ENCODE measurements at places on chromosomes 1 and 21.

GRCh38 chr1:223771814-223772770, 59.8 kb downstream of the CAPN2 start:
- no peak for DNase-seq

DNA sequence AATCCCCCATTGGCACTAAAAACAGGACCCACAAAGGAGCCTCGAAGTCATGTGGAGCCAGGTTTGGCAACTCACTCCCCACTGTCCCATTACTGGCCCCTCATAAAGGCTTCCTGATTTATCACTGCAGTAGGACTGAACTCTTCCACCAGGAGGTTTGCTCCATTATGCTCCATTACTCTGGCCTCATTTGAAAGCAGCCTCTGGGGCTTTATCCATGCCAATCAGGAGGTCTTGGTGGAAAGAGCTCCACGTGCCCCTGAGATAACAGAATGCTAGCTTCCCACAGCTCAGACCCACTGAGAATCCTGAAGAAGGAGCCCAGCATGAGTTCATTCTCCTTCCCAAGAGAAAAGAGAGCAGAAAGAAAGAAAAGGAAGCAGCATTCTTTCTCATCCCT, 76.4 kb downstream of the HIVEP3 start:
- DNase-seq: no peak

GRCh38 chr1:27785781-27786455, 12.9 kb downstream of the STX12 start:
- no peak for DNase-seq

DNA sequence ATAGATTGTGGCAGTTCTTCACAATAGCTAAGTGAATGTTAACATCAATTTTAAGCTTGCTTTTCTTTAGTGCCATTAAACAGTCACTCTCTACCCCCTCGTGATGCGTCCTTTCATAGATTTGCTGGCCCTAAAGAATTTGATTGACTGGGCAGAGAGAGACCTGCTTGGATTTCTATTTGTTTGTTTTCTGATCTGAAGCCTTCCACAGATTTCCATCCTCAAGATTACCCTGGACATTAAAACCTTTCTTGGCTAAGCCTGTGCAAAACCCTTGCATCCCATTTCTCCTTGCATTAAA, 17.8 kb downstream of the C1orf21 start:
- no peak for DNase-seq

DNA sequence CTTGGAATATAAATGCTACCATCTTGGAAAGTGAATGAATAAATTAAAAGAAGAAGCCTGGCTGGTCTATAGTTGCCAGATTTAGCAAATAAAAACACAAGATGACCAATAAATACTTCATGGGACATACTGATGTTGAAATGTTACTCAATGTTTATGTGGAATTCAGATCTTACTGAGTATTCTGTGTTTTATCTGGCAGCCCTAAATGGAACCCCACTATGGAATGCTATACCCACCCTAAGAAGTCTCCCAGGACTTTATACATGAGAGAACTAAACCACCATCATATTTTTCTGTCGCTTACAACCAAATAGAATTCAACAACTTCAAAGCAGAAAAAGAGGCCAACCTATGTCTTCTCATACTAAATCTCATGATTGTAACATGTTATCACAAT, 177.6 kb upstream of the HMCN1 start:
- no peak for DNase-seq

DNA sequence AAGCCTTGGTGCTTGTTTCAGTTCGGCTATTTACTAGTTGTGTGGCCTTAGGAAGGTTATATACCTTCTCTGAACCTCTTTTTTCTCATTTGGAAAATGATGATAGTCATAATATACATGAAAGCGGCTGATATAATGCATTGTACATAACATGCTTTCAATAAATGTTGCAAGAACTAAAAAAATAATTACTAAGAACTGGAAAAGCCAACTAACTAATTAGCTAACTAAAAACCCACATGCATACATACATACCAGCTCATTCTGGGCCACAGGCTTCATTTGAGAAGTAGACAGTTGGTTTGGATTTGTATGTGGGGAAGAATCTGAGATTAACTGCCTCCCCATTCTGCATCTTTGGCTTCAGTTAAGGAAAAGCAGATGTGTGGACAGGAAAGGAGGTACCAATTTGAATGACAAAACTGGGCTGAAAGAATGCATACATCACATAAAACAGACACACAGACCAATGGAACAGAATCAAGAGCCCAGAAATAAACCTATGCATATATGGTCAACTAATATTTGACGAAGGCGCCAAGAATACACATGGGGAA, 217.9 kb downstream of the TM2D1 start:
- no peak for DNase-seq

GRCh38 chr1:19635646-19636045, 8.5 kb upstream of the NBL1 start:
- DNase-seq: no peak

DNA sequence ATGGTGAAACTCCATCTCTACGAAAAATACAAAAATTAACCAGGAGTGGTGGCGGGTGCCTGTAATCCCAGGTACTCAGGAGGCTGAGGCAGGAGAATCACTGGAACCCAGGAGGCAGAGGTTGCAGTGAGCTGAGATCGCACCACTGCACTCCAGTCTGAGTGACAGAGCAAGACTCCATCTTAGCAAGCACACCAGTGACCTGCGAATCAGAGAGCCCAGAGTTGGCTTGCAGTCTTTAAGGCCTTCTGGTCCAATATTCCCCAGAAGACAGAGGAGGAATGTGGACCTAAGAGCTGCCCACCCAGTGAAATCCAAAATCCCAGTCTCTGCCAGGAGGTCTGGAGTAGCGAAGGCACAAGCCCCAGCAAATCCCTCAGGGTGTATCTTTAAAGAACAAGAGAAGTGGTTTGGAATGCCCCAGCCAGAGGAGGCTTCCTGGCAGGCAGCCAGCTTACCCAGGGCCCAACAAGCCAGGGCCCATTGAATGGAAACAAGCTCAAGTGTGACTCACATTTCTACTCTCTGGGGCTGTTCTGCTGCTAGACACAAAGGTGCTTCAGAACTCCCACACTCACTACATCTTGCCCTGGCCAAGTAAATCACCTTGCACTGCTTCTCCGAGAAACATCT, 23.9 kb downstream of the GPR161 start:
- no peak for DNase-seq

GRCh38 chr1:73820843-73821242, 377.1 kb downstream of the LRRIQ3 start:
- DNase-seq: no peak

- DNase-seq: no peak
Measured at GRCh38 chr1:204462229-204462561, 32.4 kb downstream of the PIK3C2B start.

Data from naive thymus-derived CD8-positive, alpha-beta T cell (primary cell).